Keratinocyte (primary cell): ENCODE measurements at places on chromosomes 7 and 10.

DNA sequence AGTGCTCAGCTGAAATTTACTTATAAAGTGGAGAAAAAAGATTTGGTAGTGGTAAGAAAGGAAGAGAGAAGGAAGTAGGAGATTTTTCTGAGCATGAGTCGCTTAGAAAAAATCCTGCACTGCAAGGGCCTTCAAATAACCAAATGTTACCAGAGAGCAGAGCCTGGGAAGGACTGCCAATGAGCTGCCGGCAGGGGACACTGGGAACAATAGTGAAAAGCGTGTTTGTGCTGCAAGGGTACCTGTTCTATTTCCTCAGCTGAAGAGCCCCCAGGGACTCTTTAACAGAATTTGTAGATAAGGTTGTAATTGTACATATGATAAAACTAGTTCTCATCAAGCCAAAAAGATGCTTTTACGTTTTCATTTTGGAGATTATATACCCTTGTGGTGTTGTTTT lies 696.3 kb upstream of the C7orf33 start:
- no peak for DNase-seq

GRCh38 chr10:79347894-79348639 lies 798 bp downstream of the PPIF start:
- DNase-seq: no peak

DNA sequence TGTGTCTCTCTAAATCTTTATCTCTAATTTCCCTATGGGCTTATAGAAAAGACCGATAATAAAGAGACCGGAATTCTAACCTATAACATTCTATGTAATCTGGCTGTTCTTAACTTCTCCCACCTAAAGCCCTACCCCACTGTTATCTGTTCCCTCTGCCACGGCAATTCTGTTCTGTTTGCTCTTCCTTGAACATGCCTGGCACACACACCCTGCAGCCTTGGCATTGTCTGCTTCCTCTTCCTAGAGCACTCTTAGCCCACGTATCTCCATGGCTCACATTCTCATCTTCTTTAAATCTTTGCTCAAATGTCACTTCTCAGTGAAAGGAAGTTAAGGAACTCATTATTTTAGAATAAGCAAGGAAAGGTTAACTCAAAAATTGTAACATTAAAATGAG lies 309.2 kb downstream of the GPR158 start:
- DNase-seq: no peak

DNA sequence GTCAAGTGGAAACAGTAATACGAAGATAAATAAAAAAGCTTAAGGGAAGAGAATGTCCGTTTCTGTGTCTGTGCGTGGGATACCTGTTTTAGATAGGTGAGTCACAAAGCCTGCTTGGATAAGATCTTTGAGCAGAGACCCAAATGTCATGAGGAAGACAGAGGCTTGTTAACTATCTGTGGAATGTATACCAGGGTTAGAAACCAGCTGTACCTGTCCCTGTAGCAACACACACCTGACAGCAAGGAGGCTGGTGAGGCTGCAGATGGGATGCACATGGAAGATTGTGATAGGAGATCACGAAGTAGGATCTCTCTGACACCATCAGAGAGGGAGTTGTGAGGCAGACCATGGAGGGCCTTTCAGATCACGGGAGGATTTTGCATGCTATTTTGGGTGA lies 105.3 kb downstream of the ARHGAP21 start:
- no peak for DNase-seq

DNA sequence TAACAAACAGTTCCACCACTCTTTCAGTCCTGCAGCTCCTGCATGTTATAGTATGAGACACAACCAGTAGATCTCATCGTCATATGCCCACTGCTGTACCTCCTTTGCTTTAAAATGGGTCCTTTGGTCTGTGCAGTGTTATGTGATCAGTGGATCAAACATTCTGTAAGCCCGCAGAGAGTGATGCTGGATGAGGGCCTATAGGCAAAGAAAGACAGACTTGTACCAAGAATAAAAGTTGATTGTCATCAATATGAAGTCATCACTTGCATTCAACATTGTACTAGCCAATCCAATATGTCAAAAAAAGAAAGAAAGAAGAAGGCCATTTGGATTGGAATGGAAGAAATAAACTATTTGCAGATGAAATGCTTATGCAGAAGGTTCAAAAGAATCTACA lies 79.8 kb upstream of the PHYHIPL start:
- DNase-seq: no peak

- DNase-seq: no peak
These were observed 34.2 kb upstream of the TCERG1L start for GRCh38 chr10:131345691-131346090.

DNA sequence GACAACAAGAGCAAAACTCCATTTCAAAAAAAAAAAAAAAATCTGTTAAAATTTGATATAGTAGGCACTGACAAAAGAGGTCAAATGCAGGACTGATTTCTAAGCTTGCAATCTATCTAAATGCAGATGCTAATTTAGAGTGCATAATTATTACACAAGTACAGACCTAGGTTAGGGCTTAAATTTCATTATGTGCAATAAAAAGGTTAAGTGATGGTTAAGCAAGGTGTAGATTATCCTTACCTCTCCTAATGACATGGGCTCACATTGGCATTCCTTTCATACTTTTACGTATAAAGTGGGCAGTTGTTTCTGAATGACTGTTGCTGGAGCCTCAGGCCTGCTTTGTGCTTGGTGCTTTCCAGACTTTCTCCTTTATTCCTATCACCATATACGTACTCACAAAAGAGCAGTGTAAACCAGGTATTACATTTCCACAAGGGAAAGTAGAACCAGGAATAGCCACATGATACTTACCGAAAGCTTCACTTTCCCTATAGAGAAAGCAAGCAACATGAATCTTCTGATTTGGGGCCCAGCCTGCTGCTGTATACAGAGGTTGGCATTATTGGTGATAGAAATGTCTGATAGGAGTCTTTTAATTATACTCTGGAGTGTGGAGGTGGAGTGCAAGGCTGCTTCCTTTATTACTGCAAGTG lies 2.2 kb upstream of the CHCHD1 start:
- no peak for DNase-seq

GRCh38 chr7:155360495-155361345 lies 63.0 kb downstream of the INSIG1 start:
- no peak for DNase-seq

DNA sequence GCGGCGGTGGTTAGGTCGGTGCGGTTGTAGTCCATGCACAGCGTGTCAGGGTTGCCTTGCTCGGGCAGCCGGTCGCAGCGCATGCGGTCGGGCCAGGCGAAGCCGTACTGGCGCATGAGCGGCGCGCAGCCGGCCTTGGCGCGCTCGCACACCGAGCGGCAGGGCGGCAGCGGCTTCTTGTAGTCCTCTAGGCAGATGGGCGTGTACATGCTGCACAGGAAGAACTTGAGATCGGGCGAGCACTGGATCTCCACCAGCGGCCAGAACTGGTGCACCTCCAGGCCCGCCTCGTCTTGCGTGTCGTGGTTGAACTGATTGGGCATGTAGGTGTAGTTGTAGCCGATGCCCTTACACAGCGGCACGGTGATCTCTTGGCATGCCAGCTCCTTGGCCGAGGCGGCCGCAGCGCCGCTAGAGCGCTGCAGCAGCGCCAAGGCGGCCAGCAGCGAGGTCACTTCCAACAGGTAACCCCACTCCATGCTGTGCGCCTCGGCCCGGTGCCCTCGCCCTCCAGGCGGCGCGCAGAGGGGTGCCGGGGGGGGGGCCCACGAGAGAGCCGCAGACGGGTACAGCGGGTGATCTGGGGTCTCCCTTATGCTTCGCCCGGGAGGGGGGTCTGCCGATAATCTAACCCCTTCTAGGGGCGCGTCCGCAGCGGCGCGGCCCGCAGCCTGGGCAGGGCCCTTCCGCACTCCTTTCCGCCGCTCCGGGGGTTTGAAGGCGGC lies 983 bp downstream of the FZD8 start:
- DNase-seq: no peak

GRCh38 chr10:89475125-89475524 lies 60.3 kb downstream of the SLC16A12 start:
- no peak for DNase-seq

- no peak for DNase-seq
These were observed 20.0 kb upstream of the ZNF438 start for GRCh38 chr10:31051703-31052102.

DNA sequence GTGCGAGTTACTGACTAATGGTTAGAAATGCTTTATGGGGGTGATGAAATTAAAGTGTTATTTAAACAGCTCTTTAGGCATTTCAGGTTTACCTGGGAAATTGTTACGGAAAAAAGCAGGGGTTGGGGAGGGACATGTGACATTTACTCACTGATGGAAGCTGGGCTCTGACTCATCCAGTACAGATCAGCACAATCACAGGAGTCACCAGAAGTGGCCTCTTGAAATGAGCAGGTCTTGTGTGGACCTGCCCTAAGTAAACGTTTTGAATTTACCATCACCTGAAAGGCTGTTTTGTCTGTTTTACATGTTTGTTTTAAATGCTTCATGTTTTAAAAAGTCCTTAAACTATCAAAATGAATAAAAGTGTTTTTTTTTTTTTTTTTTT lies 2.3 kb downstream of the GLRX3 start:
- peak; percentile 94 for DNase-seq

DNA sequence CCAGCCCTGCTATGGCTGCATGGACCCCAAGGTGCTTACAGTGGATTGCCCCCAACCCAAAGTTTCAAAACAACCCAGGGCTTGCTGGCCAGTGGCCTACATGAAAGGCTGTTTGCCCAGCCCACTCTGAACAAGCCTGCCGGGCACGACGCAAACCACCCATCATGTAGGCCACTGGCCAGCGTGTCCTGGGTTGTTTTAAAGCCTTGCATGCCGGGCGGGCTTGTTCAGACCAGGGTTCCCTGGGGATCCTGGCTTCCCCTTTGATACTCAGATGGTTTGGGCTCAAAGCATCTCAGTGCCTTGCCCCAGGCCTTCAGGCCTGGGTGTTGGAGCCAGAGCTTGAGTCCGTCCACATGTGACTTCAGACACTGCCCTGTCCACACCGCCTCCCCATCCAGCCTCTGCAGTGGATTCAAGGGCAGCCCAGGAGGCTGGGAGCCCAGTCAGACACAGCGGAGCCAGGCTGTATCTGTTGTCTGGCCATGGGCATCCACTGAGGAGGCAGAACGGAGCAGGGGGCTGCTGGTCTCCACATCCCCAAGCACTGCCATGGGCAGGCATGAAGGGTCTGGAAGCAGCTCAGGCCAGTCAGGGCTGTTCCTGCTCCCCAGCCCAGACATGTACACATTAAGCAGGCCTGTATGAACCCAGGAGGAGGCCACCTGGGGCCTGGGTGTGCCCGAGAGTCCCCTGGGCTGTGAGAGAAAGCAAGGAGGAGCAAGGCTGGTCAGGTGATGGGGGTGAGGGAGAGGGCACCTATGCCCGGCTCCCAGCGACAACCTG lies 4.0 kb upstream of the ADIRF start:
- no peak for DNase-seq

- no peak for DNase-seq
These were observed 426.3 kb downstream of the PAXIP1 start for GRCh38 chr7:154576604-154577003.

GRCh38 chr10:55272886-55273285 lies 471.9 kb upstream of the PCDH15 start:
- no peak for DNase-seq

DNA sequence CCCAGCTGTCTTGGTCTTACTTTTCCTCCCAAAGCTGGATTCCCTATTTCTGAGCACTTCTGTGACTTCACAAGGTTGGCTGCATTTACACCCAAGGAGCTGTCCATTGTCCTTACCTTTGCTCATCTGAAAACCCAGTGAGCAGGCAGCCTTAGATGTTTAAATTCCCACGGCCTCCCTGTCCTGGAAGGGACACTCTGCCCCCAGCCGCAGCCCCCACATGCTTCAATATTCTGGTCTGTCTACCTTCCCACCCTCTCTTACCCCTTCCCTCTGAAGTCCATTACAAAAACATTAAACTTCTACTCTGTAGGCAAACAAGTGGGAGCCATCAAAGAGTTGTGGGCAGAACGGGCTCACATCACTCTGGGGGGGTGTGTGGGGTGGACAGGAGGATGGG lies 73.8 kb upstream of the EFCAB10 start:
- DNase-seq: no peak

GRCh38 chr7:121313793-121314676 lies 14.8 kb upstream of the WNT16 start:
- DNase-seq: no peak

- DNase-seq: no peak
These were observed 26.0 kb upstream of the GLI3 start for GRCh38 chr7:42262964-42263363.

- no peak for DNase-seq
These were observed 376.0 kb downstream of the LRMDA start for GRCh38 chr10:75807456-75807855.

GRCh38 chr7:30974605-30975255 lies 11.0 kb downstream of the GHRHR start:
- DNase-seq: no peak

- peak; percentile 59 for DNase-seq
These were observed 178.3 kb downstream of the CDCA7L start for GRCh38 chr7:21767300-21767900.

- no peak for DNase-seq
These were observed 44.5 kb downstream of the MKI67 start for GRCh38 chr10:128081720-128082119.

- DNase-seq: no peak
These were observed 248.1 kb upstream of the HPS1 start for GRCh38 chr10:98694883-98695282.

- DNase-seq: no peak
These were observed 15.1 kb upstream of the TTYH3 start for GRCh38 chr7:2616387-2617324.

DNA sequence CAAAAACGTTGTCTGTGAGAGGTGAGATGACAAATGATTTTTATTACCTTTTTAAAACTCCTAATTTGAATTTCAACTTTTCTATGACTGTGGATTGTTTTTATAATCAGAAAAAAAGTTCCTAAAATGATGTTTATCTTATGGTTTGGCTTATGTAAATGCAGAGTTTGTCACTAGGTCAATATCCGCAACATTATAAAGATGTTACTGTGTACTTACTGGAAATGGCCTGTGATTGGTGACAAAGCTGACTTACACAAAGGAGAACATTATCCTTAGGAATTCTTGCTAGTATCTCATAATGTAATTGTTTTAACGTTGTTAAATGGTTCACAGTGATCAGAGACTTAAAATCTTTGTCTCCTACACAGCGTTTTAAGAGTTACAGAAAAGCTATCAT lies 79.0 kb downstream of the SDK1 start:
- DNase-seq: no peak

- no peak for DNase-seq
These were observed 12.6 kb downstream of the USP6NL start for GRCh38 chr10:11598712-11599397.

DNA sequence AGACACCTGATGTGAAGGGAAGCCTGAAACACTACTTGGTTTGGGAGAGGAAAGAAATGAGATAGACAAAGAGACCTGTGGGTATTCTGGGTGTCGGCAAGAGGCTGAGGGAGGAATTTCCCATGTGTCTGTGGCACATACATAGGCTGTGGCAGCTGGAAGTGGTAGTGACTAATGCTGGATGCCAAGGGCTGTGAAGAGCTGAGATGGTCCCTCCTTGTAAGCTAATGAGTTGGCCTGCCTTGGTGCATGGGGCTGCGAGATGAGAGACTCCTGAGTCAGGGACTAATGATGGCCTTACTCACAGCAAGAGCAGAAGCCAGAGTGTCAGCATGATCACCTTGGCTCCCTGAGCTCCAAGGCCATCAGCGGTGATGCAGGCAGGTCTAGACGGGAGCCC lies 119.0 kb upstream of the EEPD1 start:
- peak; percentile 77 for DNase-seq

GRCh38 chr7:37974711-37975110 lies 54.3 kb downstream of the EPDR1 start:
- no peak for DNase-seq
